HuH-7 (cell line): ENCODE measurements at places on chromosomes 16 and 17.

DNA sequence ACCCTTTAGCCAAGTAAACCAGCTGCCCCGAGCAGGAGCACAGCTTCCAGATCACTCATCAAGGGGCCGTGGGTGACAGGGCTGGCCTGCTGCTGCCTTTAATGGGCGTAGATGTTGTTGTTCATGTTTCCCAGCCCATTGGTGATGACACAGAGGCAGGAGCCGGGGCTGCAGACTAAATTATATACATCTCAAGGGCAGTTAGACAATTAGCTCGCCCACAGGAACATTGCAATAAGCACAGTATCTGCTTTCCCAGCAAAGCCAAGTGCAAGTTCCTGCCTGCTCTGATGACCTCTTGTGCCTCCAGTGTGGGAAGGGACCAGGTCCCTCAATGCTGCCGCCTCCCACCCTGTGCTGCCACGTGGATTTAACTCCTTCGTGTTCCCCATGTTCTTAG is 485.8 kb downstream of the MAF start:
- no peak for DNase-seq

- peak; percentile 61 for DNase-seq
Measured at GRCh38 chr16:57146735-57147134, 39.1 kb downstream of the PSME3IP1 start.

DNA sequence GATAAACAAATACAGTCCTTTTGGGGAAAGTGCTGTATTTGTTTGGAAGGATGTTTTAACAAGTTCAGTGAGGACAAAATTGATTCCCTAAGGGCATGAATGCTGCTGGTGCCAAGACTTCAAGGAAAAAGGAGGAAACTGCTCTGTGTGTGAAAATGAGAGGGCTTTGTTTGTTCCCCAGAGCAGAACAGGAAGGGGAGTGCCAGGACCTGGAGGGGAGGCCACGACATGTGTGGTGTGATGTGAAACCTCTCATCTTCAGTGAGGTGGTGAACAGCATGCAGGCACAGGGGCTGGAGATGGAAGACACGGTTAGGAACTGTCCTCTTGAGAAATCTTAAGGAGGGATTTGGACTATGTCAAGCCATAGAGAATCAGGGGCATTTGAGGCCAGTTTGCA is 46.6 kb upstream of the GRIN2A start:
- DNase-seq: no peak

DNA sequence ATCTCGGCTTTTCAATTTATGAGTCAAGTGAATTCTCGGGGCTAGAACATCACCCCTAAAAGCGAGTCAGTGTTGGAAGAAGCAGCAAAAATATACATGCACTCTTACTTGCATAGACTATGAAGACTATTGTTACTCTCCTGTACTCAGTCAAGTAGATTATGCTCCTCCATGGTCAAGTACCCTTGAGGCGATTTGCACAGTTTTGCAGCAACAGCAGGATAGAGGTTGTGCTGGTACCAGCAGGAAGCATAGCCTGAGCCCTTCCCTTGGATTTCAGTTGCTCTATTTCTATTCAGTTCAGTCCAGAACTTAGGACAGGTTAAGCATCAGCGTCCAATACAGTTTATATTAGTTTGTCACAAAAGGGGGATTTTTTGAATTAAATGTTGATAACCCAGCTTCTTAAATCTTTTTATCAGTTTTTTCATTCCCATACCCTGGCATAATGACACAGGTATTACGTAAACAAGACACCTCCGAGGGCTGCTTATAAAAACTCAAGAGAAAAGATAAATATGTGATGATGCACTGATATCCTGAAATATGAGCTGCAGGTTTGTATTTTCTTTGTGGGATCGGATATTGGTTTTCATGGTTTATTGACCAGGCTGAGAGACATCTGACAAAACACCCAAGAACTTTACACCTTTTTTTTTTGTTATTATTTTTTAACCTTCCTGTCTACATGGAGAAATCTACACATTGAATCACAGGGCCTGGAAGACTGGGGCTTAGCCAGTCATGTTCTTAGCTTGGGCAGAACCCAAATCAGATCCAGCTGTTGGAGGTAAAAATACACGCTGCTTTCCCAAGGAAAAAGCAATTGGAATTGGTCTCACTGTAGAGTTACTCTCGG is 144.1 kb downstream of the PITPNC1 start:
- no peak for DNase-seq

GRCh38 chr17:74601944-74602572 is 10.0 kb upstream of the CD300LD start:
- peak; percentile 63 for DNase-seq

- no peak for DNase-seq
Measured at GRCh38 chr17:11389583-11389982, 148.6 kb downstream of the SHISA6 start.

- peak; percentile 33 for DNase-seq
Measured at GRCh38 chr16:19410435-19411171, 7.1 kb upstream of the TMC5 start.

DNA sequence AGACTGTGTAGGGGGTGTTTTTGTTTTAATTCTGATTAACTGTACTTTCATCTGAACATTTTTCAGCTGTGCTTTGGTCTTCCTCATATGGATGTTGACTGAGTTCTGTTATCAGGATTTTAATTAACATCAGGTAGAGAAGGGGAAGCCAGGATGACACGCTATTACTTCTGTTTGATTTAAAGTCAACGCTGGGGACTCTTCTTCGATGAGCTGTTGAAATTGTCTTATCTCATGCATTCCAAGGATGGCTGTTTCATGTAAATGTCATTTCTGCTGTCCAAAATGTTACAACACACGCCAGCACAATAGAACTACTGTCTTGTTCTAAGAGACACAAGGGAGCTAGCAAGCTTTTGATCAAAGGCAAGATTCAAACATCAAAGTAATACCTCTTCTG is 263.3 kb upstream of the CDH5 start:
- DNase-seq: no peak

DNA sequence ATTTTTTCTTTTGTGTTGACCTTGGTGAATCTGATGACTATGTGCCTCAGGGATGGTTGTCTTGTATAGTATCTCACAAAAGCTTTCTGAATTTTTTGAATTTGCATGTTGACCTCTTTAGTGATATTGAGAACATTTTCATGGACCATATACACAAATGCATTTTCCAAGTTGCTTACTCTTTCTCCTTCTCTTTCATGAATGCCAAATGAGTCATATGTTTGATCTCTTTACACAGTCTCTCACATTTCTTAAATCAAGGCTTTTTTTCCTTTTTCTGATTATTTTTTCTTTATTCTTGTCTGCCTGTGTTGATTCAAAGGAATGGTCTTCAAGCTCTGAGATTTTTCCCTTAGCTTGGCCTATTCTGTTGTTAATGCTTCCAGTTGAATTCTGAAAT is 46.6 kb upstream of the KCNJ16 start:
- DNase-seq: no peak

DNA sequence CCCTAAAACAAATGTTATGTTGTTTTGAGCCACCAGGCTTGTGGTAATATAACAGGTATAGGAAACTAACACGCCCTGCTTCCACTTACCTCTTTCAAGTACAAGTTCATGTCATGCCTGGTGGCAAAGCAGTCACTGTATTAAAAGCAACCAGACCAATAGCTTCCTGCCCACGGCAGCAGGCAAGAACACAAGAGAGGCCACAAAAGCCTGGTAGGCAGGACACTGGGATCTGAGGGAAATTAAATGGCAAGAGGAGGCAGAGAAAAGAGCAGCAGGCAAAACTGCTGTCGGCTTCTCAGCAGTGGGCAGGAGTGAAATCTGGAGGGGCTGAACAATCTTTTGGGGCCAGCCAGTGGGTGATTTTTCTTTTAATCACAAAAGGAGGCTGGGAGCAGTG is 2.2 kb downstream of the CYTH1 start:
- DNase-seq: no peak

GRCh38 chr17:63516910-63517824 is 6.0 kb upstream of the KCNH6 start:
- no peak for DNase-seq

- no peak for DNase-seq
Measured at GRCh38 chr17:78379131-78379491, 662 bp downstream of the PGS1 start.

- no peak for DNase-seq
Measured at GRCh38 chr16:63596716-63597115, 1525.1 kb downstream of the CDH11 start.

GRCh38 chr17:32536736-32537643 is 50.2 kb downstream of the CDK5R1 start:
- no peak for DNase-seq

DNA sequence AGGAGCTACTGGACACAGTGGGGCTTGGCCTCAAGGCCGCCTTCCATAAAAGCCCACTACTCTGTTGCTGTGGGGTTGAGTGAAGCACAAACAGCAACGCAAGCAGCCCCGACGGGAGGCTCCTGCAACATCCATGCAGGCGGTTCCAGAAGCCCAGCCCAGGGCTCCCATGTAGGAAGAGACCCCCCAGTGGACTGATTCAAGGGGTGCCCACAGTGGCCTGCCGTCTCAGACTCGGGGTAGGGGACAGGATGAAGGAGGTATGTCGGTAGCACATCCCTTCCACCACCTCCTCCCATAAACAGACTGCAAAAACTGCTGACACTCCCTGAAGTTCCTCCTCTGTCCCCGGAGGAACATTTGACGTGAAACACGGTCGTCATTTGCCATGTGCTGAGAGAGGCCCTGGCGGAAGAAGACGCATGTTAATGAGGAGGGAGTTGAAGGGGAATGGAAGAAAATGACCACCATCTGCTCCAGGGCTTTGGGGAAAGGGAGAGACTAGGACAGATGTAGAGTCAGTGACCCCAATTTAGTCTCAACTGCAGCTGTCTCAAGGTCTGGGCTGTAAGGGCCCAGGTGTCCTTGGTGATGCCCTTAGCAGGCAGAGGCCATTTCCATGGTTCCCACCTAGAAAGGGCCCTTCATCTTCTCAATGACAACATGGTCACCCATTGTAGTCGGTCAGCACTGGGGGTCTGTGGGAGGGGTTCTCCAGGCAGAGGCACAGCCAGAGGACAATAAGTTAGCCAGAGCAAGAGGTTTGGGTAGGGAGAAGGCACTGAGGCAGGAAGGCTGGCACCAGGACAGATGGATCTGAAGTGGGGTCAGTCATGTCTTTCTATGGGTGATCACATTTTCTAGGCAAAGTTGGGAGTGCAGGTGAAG is 200.6 kb downstream of the CPPED1 start:
- no peak for DNase-seq

DNA sequence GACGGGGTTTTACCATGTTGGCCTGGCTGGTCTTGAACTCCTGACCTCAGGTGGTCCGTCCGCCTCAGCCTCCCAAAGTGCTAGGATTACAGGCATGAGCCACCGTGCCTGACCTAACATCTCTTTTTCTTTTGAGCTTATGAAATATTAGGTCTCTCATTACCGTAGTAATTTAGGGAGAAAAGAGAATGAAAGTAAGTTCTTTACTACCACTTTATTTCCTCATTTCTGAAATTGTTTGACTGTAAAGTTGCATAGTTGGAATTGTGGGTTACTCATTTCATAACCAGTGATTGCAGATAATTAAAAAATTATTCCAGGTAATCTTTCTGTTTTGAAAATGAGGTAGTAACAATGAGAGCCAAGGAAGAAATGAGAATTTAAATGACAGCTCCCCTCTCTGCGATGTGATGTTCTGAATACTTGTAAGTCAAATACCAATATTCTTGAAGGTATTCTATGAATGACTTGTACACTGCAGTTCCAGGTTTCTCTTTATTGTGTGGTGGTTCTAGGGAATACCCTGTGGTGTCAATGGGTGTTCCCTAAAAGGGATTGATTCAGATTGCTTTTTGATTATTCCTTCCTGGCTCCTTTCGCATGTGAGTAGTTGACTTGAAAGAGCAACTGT is 28.3 kb downstream of the MAP2K4 start:
- no peak for DNase-seq

GRCh38 chr16:63577891-63578290 is 1541.7 kb upstream of the CDH8 start:
- no peak for DNase-seq

DNA sequence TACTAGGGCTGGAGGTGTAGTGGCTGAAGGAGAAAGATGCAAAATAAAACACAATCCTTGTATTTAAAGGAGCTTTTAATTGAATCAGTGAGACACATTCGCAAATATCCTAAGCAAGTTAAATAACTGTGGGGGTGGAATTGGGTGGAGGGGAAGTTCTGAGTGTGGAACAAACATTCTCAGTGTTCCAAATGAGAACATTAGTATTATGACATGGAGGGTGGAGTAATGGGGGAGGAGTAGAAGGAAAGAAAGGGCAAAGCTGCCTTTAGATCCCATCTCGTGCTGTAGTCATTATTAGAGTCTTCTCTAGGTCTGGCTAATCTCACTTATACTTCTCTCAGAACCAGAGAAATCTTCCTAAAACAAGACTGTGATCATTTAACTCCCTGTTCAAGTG is 169.7 kb downstream of the ANKFN1 start:
- DNase-seq: no peak
